ENCODE measurements at places on chromosomes 16 and 17. TPM values are rescaled to one million over a fixed set of nuclear protein-coding genes. Genes with fewer than 3 reads are reported as not detected.

PIEZO1 gene
- 428 TPM for total RNA-seq

DNA sequence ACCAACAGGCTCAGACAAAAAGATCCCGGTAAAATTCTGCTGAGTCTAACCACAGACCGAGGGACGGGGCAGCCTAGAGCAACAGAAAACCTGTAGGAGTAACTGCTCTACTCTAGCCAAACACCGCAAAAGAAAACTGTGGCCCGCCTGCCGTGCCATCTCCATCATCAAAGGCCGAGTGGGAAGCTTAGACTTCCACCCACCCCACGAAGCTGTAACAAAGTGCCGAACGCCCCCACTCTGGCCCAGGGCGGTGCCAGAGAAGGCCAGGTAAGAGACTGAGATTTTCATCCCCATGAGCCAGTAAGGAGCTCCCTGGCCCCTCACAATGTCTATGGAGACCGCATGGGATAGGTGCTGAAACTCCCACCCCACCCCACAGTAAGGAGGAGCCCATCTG, 231.9 kb upstream of the COX10 start:
- no peaks in the 10 kb centered on the region for H3K27me3 ChIP-seq
- DNase-seq: no peak
- H3K4me3 ChIP-seq: no peak overlapping the region
- no peaks in the 10 kb centered on the region for H3K4me1 ChIP-seq
- no peak overlapping the region for H3K27ac ChIP-seq

GRCh38 chr16:66649167-66649566, 44.7 kb downstream of the CMTM3 start:
- no peaks in the 10 kb centered on the region for H3K27me3 ChIP-seq
- no peaks in the 10 kb centered on the region for H3K36me3 ChIP-seq
- H3K4me3 ChIP-seq: no peak overlapping the region

DNA sequence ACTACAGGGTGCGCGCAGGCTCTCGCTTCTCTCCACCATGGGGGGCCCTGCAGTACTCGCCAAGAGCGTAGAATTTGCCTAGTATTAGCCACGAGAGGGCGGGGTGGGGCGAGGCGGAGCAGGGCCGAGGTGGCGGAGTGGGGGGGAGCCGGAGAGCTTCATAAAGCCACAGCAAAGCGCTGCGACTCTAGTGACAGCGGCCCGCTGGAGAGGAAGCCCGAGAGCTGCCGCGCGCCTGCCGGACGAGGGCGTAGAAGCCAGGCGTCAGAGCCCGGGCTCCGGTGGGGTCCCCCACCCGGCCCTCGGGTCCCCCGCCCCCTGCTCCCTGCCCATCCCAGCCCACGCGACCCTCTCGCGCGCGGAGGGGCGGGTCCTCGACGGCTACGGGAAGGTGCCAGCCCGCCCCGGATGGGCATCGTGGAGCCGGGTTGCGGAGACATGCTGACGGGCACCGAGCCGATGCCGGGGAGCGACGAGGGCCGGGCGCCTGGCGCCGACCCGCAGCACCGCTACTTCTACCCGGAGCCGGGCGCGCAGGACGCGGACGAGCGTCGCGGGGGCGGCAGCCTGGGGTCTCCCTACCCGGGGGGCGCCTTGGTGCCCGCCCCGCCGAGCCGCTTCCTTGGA, at the start of gene TBX21:
Gene TBX21, plus strand, starts transcription at position 190 of the 627 bp plus-strand sequence. Its CDS starts 219 bp downstream, at position 409.
- H3K36me3 ChIP-seq: no peaks in the 10 kb centered on the region
- H3K4me3 ChIP-seq: peak within 1 kb of the TSS; percentile 20
- no peaks in the 10 kb centered on the region for H3K4me1 ChIP-seq
- H3K27ac ChIP-seq: peak within 1 kb of the TSS; percentile 5

DNA sequence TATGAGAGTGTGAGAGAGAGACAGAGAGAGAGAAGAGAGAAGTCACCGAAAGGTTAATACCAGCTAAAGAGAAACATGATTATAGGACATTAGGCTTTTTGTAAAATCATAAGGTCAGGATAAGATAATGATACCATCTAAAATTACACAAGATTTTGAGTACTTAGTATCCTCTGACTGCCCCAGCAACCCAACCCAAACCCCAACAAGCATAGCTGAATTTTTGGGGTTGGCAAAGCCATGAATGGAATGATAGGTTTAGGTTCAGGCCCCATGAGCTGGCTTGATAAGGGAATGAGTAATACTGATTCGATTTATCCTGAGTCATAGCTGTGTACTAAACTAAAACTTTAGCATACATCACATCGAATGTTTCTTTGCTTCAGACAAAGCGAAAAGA, 259.5 kb downstream of the IRX3 start:
- no peak overlapping the region for H3K4me3 ChIP-seq
- H3K27me3 ChIP-seq: no peaks in the 10 kb centered on the region
- H3K36me3 ChIP-seq: no peaks in the 10 kb centered on the region
- H3K4me1 ChIP-seq: no peaks in the 10 kb centered on the region
- no peak overlapping the region for H3K27ac ChIP-seq

GRCh38 chr17:68568581-68568980, 32.6 kb downstream of the FAM20A start:
- DNase-seq: no peak
- H3K4me3 ChIP-seq: no peak overlapping the region
- H3K4me1 ChIP-seq: peaks cover 10% of the 10 kb centered on the region
